ENCODE measurements at places on chromosomes 12 and 14.

- DNase-seq, result no peak
These were observed 7.6 kb upstream of the OVCH1 start for GRCh38 chr12:29505122-29505521.

DNA sequence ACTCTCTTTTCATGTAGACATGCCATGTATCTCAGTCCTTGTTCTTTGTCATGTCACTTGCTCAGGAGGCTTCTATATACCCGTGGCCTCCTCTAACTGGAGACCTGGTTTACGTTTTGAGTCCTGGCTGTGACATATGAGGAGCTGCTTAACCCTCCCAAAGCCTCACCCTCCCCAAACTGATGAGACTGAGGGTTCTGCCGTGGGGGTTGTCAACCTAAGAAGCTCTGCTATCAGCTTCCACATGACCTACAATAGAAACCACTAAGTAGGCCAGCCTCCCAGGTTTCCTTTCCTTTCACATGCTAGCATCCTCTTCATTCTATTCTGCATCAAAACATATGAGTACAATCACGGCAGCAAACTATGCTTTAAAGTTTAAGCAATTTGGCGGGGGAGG lies 76.8 kb upstream of the WSCD2 start:
- no peak for DNase-seq

GRCh38 chr12:122858171-122858570 lies 22.9 kb downstream of the HIP1R start:
- no peak for DNase-seq

DNA sequence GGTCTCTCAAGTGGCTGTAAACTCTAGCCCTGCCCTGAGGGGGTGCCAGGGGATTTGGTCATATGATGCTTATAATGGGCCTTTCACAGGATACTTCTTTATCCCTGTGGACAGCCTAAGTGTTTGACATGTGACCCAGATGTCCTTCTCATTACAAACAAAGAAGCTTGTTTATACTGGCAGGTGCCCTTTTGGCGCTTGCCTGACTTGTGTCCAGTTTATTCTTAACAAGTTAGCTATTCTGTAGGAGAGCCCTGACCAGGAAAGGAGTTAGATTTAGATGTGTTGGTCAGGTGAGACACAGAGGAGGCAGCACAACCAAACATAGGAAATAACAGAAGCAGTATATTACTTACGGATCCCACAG lies 51.9 kb downstream of the CCDC91 start:
- DNase-seq, result no peak

GRCh38 chr12:113061061-113061694 lies 4.6 kb downstream of the DTX1 start:
- DNase-seq, result no peak

DNA sequence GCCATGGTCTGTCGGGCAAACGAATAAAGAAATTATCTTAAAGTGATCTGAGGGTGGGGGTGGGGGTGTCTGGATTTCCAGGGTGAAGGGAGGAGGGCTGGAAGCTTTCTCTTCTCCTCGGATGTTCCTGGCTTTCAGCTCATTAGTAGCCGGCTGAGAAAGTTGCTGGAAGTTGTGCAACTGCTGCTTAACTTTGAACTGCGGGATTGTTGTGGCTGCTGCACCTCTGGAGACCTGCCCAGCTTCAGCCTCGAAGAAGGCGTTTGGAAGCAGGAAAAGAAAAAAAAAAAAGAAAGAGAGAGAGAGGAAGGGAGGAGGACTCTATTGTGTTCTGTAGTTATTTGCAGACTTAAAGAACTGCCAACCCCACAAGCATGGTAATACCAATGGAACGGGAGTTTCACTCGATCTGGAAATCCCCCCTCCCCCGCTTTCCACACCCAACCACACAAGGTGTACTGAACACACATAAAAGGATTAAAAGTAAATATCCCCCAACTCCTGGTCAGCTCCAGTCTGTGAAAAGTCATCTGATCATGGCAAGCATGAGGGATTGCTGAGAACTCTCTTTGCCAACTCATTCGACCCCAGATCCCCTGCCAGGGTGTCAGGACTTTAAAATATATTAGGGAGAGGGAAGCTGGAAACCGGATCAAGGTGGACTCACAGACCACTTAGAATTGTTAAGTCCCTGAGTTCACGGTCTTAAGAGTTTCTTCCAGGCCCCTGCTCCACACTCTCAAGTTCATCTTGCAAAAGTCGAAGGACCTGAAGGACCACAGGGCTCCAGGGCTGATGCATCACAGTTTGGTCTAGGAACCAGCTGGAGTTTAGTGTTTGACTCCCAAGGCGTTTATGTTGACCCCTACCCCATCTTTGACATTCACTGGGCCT lies at the start of gene RASSF9:
RASSF9 (minus strand) TSS at position 213 of the 894 bp plus-strand sequence; CDS start at position 5, 208 bp downstream.
- DNase-seq, result no peak

GRCh38 chr14:89955745-89956660 lies at the start of gene TDP1:
TSS of gene TDP1 (plus strand) at chr14:89955927. CDS start at chr14:89963115, 7,188 bp downstream.
- DNase-seq, result peak; percentile 81

DNA sequence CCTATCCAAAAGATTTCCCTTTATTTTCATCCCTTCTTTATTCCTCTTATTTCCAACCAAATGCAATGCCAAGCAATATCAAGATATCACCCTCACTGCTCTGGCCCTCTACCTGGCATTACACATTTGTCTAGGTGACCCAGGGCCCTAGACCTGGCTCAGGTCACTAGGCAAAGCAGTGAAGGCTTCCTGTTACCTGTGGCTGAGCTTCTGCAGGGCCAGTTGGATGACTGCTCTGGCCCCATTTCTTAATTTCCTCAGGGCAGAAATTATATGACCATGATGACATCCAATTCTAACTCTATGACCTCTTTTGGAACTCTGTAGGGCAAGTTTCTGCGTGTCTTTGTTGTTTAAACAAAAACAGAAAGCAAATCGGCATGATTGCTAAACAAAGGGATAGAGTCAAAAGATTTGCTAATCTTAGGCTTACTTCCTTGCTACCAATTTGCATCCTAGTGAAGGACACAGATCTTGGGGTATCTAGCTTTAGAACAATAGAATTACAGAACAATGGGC lies 7.4 kb upstream of the CCDC198 start:
- no peak for DNase-seq

GRCh38 chr12:6822426-6823135 lies 960 bp downstream of the GPR162 start:
- DNase-seq, result no peak

- no peak for DNase-seq
These were observed 82.1 kb downstream of the WSCD2 start for GRCh38 chr12:108211157-108211556.

DNA sequence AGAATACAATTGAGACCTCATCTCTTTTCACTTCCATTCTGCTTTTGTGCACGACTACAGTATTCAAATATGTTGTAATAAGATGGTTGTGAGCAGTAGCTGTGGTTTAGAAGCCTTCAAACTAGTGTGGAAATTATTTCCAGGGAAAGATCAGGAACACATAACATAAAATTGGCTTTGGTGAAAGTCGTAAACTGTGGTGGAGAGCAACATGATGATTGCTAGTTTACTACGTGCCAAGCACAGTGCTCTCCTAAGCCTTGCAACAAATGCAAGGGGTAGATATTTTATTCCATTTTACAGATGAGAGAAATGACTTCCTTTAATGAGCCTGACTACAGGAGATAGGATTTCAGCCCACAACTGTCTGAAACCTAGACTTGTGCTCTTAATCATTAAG lies 172.4 kb upstream of the LMNTD1 start:
- DNase-seq, result no peak

DNA sequence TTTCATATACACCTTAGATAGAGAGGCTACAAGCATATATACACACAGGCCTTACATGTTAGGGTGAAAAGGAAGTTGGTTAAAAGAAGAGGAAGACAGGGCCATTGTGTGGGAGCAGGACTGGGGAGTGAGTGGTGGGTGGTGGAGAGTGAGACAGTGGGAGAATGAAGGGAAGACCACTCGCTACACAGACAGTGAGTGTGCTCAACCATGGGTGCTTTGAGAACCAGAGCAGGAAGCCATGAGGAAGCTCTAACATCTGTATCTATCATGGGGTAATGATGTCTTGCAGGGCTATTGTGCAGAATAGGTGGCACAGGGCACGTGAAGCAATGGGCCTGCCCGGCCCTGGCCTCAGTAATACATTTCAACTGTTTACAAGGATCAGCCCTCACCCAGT lies 11.4 kb upstream of the KRT74 start:
- DNase-seq, result no peak

DNA sequence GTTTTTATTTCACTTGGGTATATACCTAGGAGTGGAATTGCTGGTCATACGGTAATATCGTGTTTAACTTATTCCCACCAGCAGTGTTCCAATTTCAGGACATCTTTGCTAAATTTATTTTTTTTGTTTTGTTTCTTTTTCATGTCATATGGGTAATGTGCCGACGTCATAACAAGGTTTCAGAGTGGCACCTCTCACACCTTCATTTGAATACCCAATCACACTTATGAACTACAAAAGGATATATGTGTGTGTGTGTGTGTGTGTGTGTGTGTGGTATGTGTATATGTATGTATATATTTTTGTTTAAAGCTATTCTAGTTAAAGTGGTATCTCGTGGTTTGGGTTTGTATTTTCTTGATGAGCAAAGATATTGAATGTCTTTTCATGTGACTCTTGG lies 12.1 kb downstream of the TRAF3 start:
- no peak for DNase-seq

GRCh38 chr14:103282932-103283331 lies 51.1 kb upstream of the EIF5 start:
- no peak for DNase-seq

GRCh38 chr12:94193168-94193567 lies 44.8 kb downstream of the PLXNC1 start:
- no peak for DNase-seq

GRCh38 chr14:56840221-56840620 lies 29.9 kb upstream of the OTX2 start:
- no peak for DNase-seq

- DNase-seq, result no peak
These were observed 32.3 kb downstream of the DDX51 start for GRCh38 chr12:132111654-132112304.

DNA sequence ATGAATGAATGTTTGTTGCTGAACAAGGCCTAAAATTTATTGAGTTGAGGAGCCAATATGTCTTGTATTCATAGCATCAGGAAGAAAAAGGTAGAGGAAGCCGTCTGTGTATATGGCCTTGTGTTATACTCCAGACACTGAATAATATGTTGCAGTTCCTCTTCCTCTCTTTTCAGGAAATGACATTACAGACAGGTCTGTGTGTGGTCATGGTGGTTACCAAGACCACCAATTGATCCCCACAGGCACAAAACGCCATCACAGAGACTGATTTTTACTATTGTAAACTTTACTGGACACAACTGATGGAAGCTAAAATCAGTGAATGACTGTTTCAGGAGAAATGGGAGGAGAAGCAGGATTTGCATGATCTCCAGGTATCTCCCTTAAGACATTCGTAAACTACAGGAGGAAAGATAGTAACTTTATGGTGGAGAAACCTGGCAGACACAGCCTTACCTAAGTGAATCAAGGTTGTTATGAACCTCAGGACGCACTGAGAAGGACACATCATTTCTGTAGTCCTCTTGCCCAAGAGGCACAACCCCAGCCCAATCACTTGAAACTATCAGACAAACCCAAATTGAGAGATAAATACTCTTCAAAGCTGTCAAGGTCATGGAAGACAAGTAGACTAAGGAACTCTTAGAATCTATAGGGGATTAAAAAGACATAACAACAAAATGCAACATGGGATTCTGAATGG lies 334.1 kb upstream of the RGS6 start:
- DNase-seq, result no peak

DNA sequence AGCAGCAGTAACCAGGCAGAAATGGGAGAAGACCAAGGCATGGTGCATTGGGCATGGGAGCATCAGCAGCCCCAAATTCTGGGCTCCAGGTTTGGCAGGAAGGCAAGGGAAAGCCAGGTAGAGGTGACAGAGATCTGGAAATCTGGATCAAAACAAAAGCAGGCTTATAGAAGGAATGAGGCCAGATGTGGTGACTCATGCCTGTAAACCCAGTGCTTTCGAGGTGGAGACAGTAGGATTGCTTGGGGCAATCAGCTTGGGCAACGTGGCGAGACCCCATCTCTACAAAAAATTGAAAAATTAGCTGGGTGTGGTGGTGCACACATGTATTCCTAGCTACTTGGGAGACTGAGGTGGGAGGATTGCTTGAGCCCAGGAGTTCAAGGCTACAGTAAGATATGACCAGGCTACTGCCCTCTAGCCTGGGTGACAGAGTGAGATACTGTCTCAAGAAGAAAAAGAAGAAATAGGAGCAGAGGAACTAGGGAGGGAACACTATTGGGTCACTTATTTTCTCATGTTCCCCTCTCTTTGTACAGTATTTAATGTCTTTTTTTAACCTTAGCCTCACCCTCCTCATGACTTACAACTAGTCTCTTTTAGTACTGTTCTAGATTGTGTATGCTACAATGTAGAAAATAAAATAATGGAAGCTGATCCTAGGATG lies 25.1 kb downstream of the SLC4A8 start:
- DNase-seq, result peak; percentile 38

- no peak for DNase-seq
These were observed 711.9 kb upstream of the TMEM132C start for GRCh38 chr12:127555071-127555470.

GRCh38 chr12:50112456-50113218 lies 601 bp downstream of the COX14 start:
- DNase-seq, result peak; percentile 53

GRCh38 chr14:71374989-71375388 lies 467.7 kb downstream of the PCNX1 start:
- DNase-seq, result no peak

- DNase-seq, result no peak
These were observed 181.3 kb upstream of the FKBP4 start for GRCh38 chr12:2613326-2614073.

DNA sequence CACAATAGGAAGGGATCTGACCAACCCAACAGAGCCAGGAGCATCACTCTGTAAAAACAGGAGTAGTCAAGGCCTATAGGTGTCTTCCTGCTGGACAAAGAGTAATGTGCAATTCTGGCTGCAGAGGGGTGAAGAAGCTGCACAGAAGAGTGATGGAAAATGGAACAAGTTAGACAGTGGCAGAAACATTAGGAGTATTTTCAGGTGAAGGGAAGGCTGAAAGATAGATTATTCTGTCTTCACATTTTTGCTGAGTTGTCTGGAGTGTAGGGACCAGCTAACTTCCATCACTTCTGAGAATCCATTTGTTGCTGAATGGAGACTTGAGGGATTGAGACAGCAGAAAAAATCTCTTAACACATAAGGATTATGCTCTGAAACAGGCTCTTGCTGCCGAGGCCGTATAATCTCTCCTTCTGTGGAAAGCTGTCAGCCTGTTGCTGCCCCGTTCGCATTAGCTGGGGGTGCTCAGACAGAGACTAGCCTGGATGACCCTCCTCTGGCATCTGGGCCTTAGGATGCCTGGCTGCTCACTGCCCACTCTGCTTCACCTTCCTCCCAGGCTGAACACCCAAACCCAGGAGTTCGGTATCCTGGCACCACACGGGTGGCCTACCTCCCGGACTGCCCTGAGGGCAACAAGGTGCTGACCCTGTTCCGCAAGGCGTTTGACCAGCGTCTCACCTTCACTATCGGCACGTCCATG lies 3.1 kb upstream of the ARHGEF25 start:
- DNase-seq, result no peak

DNA sequence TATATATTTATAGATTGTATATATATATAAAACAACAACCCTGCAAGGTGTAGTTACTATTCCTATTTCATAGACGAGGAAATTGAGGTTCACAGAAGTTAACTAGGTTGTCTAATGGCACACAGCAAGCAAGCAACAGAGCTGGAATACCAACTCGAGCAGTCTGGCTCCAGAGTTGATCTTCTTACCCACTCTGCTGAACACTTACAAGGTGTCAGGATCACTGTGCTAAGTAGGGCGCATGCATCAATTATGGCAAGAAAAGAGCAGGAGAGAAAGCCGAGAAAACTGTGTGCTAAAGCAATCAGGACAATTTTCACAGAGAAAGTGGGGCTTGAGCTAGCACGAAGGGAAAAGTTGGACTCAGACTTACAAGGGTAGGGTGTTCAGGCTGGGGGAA lies 15.9 kb upstream of the ARMH4 start:
- DNase-seq, result no peak
